ENCODE measurements at places on chromosomes 7 and 10. TPM values are rescaled to one million over a fixed set of nuclear protein-coding genes. Genes with fewer than 3 reads are reported as not detected.

ZNF316 gene
- 17.7 TPM for total RNA-seq

FAM149B1 gene
- 13.3 TPM for total RNA-seq

TEX36 gene
- total RNA-seq, result not detected

CELF2 gene
- 133 TPM for total RNA-seq

FAM25G gene
- total RNA-seq, result not detected

ASB15 gene
- not detected for total RNA-seq

AFAP1L2 gene
- total RNA-seq, result 4.9 TPM

SMNDC1 gene
- total RNA-seq, result 42.4 TPM

GRCh38 chr7:103867874-103868273, 121.6 kb downstream of the RELN start:
- H3K36me3 ChIP-seq, result no peaks in the 10 kb centered on the region
- no peaks in the 10 kb centered on the region for H3K4me1 ChIP-seq
- DNase-seq, result no peak
- no peak overlapping the region for H3K27ac ChIP-seq
- H3K27me3 ChIP-seq, result no peaks in the 10 kb centered on the region

DNA sequence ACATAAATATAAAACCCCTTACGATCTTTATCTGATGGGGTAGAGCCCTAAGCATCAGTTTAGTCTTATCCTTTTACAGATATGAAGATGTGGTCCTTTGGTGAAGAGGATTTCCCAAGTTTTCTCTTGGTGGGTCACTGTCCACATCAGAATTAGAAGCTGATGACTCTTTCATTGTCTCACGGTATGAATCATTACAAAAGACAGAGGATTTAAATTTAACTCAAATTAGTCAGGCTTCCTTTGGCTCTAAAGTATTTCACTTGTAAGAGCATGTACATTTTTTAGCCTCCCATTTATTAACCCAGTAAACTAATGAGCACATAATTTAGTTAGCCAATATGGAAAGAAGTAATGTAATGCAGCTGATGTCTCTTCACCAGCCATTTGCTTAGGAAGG, 49.9 kb upstream of the TMEM26 start:
- no peaks in the 10 kb centered on the region for H3K36me3 ChIP-seq
- H3K27me3 ChIP-seq, result peaks cover 4% of the 10 kb centered on the region

- H3K4me1 ChIP-seq, result peaks cover 15% of the 10 kb centered on the region
- no peak for DNase-seq
- no peak overlapping the region for H3K27ac ChIP-seq
- peaks cover 14% of the 10 kb centered on the region for H3K36me3 ChIP-seq
- H3K4me3 ChIP-seq, result no peak overlapping the region
These were observed 21.8 kb downstream of the NKX6-2 start for GRCh38 chr10:132764108-132764507.

- H3K36me3 ChIP-seq, result no peaks in the 10 kb centered on the region
- H3K4me3 ChIP-seq, result no peak overlapping the region
- no peak for DNase-seq
- peaks cover 1% of the 10 kb centered on the region for H3K27me3 ChIP-seq
- peaks cover 2% of the 10 kb centered on the region for H3K4me1 ChIP-seq
These were observed 23.6 kb downstream of the RBM20 start for GRCh38 chr10:110667620-110668343.

DNA sequence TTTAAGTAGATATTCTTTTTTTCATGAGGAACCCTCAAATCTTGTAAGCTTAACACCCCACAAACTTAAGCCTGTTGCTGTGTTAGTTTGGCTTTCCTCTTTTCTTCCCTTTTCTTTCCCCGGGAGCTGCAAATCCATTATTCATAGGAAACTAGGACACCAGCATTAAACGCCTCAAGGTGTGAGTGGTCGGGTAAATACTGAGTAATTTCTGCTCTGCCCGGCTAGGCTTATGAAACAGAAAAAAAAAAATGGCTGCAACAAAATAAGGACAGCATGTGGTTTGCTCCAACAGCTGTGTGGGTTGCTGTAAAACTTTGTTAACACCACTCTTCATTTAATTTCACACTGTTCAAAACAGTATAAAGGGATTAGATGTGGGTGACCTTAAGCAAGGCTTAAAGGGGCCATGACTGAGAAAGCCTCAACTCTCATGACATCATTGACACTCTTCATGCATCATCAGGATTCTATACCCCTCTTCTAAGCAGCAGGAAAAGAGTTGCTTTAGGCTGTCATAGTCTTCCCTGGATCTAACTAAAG, 104.1 kb downstream of the AOAH start:
- no peak for DNase-seq
- peaks cover 21% of the 10 kb centered on the region for H3K36me3 ChIP-seq
- H3K4me3 ChIP-seq, result no peak overlapping the region
- H3K27me3 ChIP-seq, result no peaks in the 10 kb centered on the region
- peaks cover 28% of the 10 kb centered on the region for H3K4me1 ChIP-seq

- DNase-seq, result no peak
- no peaks in the 10 kb centered on the region for H3K4me1 ChIP-seq
- peaks cover 4% of the 10 kb centered on the region for H3K27me3 ChIP-seq
These were observed 592.5 kb downstream of the ARL4A start for GRCh38 chr7:13279854-13280435.

DNA sequence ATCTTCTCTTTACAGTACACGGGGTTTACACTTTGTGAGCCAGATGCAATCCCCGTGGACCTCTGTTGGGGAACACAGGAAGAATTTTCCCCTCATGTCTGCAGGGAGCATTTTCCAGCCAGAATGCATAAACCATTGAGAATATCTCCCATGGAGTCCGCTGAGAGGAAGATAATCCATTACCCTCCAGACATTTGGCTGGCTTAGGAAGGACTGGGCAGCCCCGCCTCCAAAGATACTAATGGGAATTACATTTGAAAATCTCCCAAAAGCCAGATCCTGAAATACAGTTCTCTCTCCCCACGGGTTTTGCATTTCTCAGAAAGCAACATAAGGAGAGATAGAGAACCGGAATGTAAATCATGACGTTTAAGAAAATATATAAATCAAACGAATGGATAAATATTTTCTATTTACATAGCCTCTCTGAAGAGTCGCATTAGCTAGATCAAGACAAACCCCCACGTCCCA, 53.5 kb downstream of the TRIL start:
- H3K4me3 ChIP-seq, result no peak overlapping the region
- H3K4me1 ChIP-seq, result no peaks in the 10 kb centered on the region
- no peak for DNase-seq

DNA sequence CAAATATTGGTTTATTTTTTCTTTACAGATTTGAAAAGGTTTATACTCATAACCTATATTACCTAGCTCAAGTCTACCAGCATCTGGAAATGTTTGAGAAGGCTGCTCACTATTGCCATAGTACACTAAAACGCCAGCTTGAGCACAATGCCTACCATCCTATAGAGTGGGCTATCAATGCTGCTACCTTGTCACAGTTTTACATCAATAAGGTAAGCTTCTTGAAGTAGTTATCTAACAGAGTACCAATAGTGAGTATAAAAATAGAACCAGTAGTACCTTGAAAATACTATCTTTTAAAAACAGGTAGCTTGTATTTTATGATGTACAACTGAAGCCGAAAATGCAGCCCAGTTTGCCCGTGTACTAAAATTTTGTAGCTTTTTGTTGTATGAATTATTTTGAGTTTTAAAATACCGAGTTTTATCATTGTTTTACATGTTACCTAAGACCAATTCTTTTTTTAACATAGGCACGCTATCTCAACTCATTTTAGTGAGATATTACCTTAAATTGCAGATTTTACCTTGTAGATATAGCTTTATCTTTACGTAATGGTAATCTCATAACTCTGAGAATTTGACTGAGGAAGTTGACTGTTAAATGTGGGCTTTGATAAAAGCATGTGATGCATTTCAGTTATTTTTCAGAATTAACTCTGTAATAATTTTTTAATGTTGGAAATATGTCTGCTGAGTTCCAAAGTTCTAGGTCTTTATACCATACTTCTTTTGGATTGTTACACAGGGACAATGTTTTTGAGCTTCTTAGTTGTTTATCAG, 17.3 kb downstream of the KIFBP start:
- H3K4me3 ChIP-seq, result no peak overlapping the region
- no peak for DNase-seq
- no peaks in the 10 kb centered on the region for H3K27me3 ChIP-seq
- H3K27ac ChIP-seq, result no peak overlapping the region
- H3K4me1 ChIP-seq, result peaks cover 3% of the 10 kb centered on the region

GRCh38 chr10:36771725-36772124, 353.7 kb upstream of the ANKRD30A start:
- DNase-seq, result no peak
- no peaks in the 10 kb centered on the region for H3K36me3 ChIP-seq
- no peaks in the 10 kb centered on the region for H3K27me3 ChIP-seq
- no peak overlapping the region for H3K27ac ChIP-seq
- H3K4me3 ChIP-seq, result no peak overlapping the region
- H3K4me1 ChIP-seq, result no peaks in the 10 kb centered on the region

DNA sequence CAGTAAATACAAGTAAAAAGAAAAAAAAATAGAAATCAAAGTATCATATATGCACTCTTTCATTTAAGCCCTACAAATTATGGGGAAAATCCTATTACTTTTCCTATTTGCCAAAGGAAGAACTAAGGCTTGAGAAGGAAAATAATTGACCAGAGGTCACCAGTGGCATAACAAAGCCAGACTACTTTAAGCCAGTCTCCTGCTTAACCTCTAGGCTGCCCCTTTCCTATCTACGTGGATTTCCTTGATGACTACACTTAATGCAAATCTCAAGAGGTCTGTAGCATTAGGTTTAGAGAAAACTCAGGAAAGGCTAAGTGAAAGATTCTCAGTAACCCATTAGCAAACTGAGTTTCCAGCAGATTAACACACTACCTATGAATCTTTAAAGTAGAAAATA, 49.8 kb downstream of the TPK1 start:
- H3K27me3 ChIP-seq, result no peaks in the 10 kb centered on the region
- H3K4me3 ChIP-seq, result no peak overlapping the region
- peaks cover 9% of the 10 kb centered on the region for H3K4me1 ChIP-seq

GRCh38 chr7:138258197-138258559, 181.9 kb downstream of the AKR1D1 start:
- H3K36me3 ChIP-seq, result no peaks in the 10 kb centered on the region
- H3K4me3 ChIP-seq, result no peak overlapping the region
- DNase-seq, result no peak
- H3K27me3 ChIP-seq, result no peaks in the 10 kb centered on the region

DNA sequence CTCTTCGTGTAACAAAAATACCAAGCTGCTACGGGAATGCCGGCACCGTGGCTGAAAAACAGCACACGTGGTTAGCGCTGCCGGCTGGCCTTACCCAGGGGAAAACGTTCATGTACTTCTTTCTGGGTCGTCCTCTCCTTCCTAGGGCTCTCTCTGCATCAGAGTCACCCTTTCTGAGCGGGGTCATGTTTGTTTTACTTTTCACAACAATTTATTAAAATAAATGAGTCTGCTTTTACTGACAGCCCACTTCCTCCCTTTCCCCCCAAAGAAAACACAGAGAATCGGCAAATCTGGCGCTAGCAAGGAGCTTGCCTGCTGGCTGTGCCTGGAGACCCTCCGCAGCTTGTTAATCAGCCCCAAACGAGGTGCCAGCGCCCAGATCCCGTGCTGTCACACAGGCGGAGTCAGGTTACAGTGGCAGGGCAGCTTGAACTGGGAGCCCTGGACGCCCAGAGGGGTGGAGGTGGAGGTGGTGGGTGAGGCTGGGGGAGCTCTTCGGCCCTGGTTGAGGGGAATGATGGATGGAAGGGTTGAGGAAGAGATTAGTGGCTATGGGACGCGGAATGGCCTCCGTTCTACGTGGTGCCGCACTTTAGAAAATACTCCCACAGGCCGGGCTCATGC, 162.2 kb upstream of the TNS3 start:
- no peaks in the 10 kb centered on the region for H3K36me3 ChIP-seq
- DNase-seq, result no peak

GRCh38 chr7:30846378-30846777, 65.3 kb upstream of the AQP1 start:
- no peaks in the 10 kb centered on the region for H3K36me3 ChIP-seq
- no peak for DNase-seq
- H3K27ac ChIP-seq, result no peak overlapping the region
- H3K27me3 ChIP-seq, result no peaks in the 10 kb centered on the region

DNA sequence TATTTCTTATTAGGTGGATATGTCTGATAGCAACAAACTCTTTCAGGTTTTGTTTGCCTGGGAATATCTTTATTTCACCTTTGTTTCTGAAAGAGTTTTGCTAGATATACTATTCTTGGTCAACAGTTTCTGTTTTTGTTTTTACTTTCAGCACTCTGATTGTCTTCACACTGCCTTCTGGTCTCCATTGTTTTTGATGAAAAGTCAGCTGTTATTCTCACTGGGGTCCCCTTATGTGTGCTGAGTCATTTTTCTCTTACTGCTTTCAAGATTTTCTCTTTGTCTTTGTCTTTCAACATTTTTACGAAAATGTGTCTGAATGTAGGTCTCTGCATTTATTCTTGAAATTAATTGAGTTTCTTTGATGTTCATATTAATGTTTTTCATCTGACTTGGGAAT, 15.2 kb upstream of the RASSF4 start:
- no peak for DNase-seq
- H3K27ac ChIP-seq, result no peak overlapping the region
- peaks cover 4% of the 10 kb centered on the region for H3K4me1 ChIP-seq
- H3K4me3 ChIP-seq, result no peak overlapping the region

DNA sequence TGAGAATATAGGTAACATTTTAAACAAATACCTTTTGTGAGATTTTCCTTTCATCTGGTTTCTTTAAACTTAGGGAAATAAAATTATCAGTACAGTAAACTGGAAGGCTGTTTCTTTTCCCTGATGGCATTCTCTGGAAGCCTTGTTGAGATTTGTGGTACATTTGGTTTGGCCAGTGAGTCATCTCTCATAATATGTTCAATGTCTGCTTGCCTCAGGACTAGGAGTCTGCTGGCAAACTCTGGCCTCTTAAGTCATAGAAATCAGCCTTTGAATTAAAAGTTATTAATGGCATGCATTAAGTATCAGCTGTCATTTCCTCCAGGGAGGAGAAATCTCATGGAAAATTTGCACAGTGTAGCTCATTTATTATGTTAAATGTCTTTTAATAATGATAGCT, 316.6 kb upstream of the KIAA1217 start:
- no peak overlapping the region for H3K4me3 ChIP-seq
- DNase-seq, result no peak
- no peak overlapping the region for H3K27ac ChIP-seq
- H3K27me3 ChIP-seq, result no peaks in the 10 kb centered on the region

- no peak overlapping the region for H3K4me3 ChIP-seq
- H3K36me3 ChIP-seq, result no peaks in the 10 kb centered on the region
- peak overlapping the region; percentile 41 for H3K27ac ChIP-seq
- H3K4me1 ChIP-seq, result peaks cover 11% of the 10 kb centered on the region
- no peak for DNase-seq
These were observed 29.9 kb upstream of the DDX50 start for GRCh38 chr10:68871105-68871711.

DNA sequence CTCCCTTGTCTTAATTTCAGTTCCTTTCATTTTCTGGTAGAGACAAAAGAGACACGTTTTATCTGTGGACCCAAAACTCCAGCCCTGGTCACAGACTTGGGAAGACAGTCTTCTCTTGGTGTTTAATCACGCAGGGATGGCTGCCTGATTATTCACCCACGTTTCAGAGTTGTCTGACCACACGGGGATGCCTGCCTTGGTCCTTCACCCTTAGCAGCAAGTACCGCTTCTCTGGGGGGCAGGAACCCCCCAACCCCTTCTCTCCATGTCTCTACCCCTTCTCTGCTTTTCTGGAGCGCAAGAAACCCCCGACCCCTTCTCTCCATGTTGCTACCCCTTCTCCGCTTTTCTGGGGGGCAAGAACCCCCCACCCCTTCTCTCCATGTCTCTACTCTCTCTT, 95.8 kb downstream of the MACC1 start:
- no peaks in the 10 kb centered on the region for H3K27me3 ChIP-seq
- no peak overlapping the region for H3K27ac ChIP-seq
- no peaks in the 10 kb centered on the region for H3K36me3 ChIP-seq
- H3K4me3 ChIP-seq, result no peak overlapping the region

Measured in activated CD8-positive, alpha-beta T cell treated with anti-CD3 and anti-CD28 coated beads for 36 hours (primary cell).